ENCODE measurements at places on chromosomes 11 and 22. TPM values are rescaled to one million over a fixed set of nuclear protein-coding genes. Genes with fewer than 3 reads are reported as not detected.
A peak's percentile ranks its signal among the peaks of the same experiment; 100 is the strongest.

Gene OR1S1
- total RNA-seq: not detected

Gene TECTA
- 0.21 TPM for total RNA-seq

- DNase-seq: peak; percentile 73
- no peak overlapping the region for H3K4me3 ChIP-seq
- H3K4me1 ChIP-seq: peaks cover 18% of the 10 kb centered on the region
- no peaks in the 10 kb centered on the region for H3K27me3 ChIP-seq
These were observed 86.3 kb downstream of the CCDC83 start for GRCh38 chr11:85941380-85941973.

- H3K27me3 ChIP-seq: peaks cover 34% of the 10 kb centered on the region
- no peak overlapping the region for H3K4me3 ChIP-seq
- H3K4me1 ChIP-seq: no peaks in the 10 kb centered on the region
- H3K36me3 ChIP-seq: no peaks in the 10 kb centered on the region
- H3K27ac ChIP-seq: no peak overlapping the region
These were observed 11.2 kb upstream of the NCAM1 start for GRCh38 chr11:112949781-112950575.

- peaks cover 2% of the 10 kb centered on the region for H3K36me3 ChIP-seq
- H3K27ac ChIP-seq: no peak overlapping the region
- H3K4me3 ChIP-seq: no peak overlapping the region
- no peak for DNase-seq
- peaks cover 19% of the 10 kb centered on the region for H3K27me3 ChIP-seq
These were observed 76.2 kb downstream of the SNX19 start for GRCh38 chr11:130839981-130840666.

DNA sequence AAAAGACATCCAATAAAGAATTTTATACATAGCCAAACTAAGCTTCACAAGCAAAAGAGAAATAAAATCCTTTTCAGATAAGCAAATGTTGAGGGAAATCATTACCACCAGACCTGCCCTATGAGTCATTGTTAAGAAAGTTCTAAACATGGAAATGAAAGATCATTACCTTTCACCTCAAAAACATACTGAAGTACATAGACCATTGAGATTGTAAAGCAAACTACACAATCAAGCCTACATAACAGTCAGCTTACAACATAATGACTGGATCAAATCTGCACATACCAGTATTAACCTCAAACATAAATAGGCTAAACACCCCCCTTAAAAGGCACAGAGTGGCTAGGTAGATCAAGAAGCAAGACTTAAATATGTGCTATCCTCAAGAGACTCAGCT, 501.0 kb upstream of the LUZP2 start:
- no peak overlapping the region for H3K27ac ChIP-seq
- no peaks in the 10 kb centered on the region for H3K27me3 ChIP-seq
- H3K36me3 ChIP-seq: no peaks in the 10 kb centered on the region
- no peaks in the 10 kb centered on the region for H3K4me1 ChIP-seq

DNA sequence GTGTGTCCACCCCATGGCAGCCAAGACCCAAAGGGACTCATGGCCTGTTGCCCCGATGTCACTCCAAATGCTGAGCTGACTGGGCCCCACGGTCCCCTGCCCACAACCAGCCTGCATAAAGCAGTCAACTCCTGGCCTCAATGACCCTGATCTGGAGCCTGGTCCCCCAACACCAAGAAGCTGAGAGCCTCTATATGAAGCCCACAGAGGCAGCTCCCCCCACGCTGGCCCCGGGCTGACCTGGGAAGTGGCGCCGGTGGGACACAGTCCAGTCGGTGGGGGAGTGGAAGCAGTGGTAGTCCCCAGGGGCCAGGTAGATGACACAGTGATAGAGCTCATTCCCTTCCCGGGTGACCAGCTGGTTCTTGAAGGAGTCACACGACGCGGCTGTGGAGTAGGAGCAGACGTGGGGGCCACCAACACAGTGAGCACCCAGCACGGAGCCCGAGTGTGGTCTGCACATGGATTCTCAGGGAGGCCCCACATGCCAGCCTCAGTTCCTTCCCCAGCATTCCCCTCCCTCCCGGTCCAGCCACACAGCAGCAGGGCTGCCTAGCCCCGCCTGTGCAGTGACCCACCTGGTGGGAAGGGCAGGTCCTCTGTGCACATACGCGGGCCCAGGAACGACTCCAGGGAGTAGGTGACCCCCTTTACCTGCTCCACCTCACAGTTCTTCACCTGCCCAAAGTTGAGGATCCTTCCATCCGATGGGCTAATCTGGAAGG, 41.1 kb downstream of the PISD start:
- no peaks in the 10 kb centered on the region for H3K27me3 ChIP-seq
- H3K4me1 ChIP-seq: peaks cover 12% of the 10 kb centered on the region
- peak; percentile 14 for DNase-seq
- H3K36me3 ChIP-seq: peaks cover 31% of the 10 kb centered on the region
- H3K4me3 ChIP-seq: no peak overlapping the region
- H3K27ac ChIP-seq: peak overlapping the region; percentile 65

GRCh38 chr11:134642206-134642605, 230.2 kb upstream of the B3GAT1 start:
- DNase-seq: no peak
- no peaks in the 10 kb centered on the region for H3K36me3 ChIP-seq
- peaks cover 2% of the 10 kb centered on the region for H3K4me1 ChIP-seq

DNA sequence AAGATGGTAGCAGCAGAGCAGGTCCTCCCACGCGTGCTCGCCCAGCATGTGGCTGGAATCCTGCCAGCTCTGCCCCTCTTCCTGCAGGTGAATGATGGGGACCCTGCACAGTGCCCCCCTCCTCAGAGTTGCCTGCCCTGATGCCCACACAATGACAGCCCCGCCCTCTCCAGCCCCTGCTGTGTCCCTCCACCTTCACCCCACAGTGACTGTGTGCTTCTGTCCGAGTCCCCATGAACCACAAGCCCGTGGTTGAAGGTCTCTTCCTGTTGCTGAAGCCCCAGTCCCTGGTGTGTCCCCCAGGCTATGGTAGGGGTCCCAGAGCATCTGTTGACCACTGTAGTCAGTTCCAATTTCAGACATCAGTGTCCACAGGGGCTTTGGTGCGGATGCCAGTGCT, 71.0 kb downstream of the BRD1 start:
- H3K4me3 ChIP-seq: no peak overlapping the region
- H3K4me1 ChIP-seq: peaks cover 6% of the 10 kb centered on the region
- H3K36me3 ChIP-seq: no peaks in the 10 kb centered on the region
- no peaks in the 10 kb centered on the region for H3K27me3 ChIP-seq
- no peak for DNase-seq

GRCh38 chr11:119087747-119088241, 3.1 kb downstream of the HMBS start:
- no peaks in the 10 kb centered on the region for H3K27me3 ChIP-seq
- H3K36me3 ChIP-seq: peaks cover 16% of the 10 kb centered on the region
- no peak overlapping the region for H3K4me3 ChIP-seq
- DNase-seq: no peak
